ENCODE measurements at places on chromosomes 6 and 20.
A peak's percentile ranks its signal among the peaks of the same experiment; 100 is the strongest.

GRCh38 chr6:30216096-30216495 is 2.9 kb upstream of the TRIM26 start:
- DNase-seq: no peak

DNA sequence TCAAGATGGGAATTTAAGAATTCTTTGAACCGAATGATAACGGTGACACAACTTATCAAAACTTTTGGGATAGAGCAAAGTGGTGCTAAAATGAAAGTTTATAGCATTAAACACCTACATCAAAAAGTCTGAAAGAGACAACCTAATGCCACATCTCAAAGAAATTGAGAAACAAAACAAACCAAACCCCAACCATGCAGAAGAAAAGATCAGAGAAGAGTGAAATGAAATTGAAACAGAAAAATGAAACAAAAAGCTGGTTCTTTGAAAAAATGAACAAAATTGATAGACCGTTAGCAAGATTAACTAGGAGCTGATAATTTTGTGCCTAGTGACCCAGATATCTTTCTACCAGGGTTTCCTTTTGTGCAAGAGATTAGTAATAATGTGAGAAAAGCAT is 248.0 kb upstream of the EYS start:
- DNase-seq: no peak

DNA sequence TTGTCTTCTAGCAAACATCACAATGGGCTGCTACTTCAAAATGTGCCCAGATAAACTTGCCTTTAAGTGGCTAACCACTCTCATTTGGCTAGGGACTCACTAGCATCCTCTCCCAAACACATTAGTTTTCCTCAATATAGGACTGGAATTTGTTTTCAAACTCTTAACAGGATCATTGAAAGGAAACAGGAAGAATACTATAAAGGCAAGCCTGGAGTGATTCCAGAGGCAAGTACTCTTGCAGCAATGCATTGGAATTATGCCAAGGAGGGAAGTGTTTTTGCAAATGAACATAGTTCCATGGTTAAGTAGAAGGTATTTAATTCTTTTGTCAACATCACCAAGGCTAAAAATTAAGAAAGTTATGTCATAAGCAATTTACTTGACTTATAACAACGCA is 12.2 kb downstream of the EPHA7 start:
- no peak for DNase-seq

GRCh38 chr6:114108119-114109002 is 137.4 kb upstream of the HDAC2 start:
- peak; percentile 23 for DNase-seq

DNA sequence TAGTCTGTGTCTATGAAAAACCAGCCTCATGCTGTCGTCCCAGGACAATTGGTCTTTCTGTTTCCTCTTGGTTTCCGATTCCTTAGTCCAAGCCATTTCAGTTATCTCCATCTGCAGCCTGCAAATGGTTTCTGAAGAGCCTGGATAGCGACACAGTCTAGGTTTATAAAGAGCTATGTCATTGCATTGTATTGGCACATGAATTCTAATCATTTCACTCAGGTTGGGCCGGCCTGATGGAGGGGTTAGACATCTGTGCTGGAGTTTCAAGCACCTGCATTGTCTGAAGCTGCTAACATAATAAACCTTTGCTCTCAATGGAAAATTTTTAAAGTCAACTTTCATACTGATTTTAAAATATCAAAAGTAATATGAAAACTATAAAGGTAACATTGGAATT is 232.6 kb upstream of the MAP3K7 start:
- DNase-seq: no peak

Data from CD4-positive, alpha-beta T cell (primary cell).